RPMI8226 (cell line): ENCODE measurements at places on chromosomes 5 and 9.

DNA sequence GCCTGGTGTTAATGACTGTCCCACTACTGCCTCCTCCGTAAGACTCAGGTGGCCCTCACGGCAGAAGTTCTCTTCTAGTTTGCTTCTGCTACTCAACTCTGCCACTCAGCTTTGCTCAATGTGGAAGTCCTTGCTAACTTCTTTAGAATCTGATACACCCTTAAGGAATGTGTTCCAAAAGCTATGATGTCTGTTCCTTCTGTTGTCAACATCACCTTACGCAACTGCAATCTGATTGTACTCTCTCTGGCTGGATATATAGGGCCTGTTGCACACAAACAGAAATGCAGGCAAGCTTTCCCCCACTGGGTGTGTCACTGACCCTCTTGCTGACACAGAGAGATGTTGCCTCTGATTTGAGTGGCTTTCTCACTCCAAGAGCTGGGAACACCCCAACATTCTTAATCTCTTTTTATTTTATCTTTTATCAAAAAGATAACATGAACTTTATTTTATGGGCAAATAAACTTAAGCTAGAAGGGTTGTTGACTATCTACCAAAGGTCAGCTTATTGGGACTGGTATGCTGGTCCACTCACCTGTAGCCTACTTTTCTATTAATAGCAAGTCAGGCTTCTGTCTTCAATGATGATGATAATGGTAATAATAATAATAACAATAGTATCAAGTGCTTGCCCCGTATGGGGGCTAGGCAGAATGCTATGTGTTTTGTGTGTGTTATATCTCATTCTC, 25.2 kb downstream of the TMEM252 start:
- no peak for DNase-seq

- DNase-seq = no peak
Measured at GRCh38 chr9:72353455-72354116, 11.4 kb downstream of the ZFAND5 start.

GRCh38 chr9:128412120-128412790, 8.4 kb upstream of the CERCAM start:
- peak; percentile 71 for DNase-seq

DNA sequence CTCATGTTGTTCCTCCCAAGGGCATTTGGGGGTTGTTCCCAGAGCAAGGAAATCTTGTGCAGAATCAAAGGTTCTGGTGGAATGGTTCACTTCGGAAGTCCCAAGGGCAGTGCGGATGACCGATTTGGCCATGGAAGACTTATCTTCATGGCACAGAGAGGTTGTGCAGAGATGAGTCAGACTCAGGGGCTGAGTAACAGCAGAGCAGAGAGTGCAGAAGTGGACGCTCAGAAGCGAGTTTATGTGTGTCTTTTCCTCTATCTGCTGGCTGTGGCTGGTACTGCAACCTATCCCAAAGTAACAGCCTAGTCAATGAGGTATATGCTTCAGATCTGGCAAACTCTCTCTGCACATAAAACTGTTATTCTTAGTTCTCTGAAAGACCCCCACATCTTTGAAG, 118.1 kb downstream of the DPYSL3 start:
- DNase-seq = peak; percentile 46

DNA sequence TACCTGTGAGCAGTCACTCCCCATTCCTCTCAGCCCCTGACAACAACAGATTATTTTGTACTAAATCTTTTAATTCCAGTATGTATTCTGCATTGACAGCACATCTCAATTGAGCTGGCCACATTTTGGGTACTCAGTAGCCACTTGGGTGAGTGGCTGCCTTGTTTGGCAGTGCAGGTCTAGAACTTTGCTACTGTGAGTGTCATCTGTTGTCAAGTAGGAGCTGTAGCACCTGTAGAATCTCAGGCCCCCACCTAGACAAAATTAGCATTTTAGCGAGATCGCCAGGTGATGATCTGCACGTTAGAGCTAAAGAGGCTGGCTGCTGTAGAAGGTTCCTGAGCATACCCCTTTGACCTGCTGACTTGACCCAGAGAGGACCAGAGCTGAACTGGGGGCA, 44.4 kb upstream of the CPEB4 start:
- no peak for DNase-seq

- no peak for DNase-seq
Measured at GRCh38 chr9:136757751-136758140, 297 bp downstream of the LCN8 start.
